ENCODE measurements at places on chromosomes 2 and 18. TPM values are rescaled to one million over a fixed set of nuclear protein-coding genes. Genes with fewer than 3 reads are reported as not detected.

DNA sequence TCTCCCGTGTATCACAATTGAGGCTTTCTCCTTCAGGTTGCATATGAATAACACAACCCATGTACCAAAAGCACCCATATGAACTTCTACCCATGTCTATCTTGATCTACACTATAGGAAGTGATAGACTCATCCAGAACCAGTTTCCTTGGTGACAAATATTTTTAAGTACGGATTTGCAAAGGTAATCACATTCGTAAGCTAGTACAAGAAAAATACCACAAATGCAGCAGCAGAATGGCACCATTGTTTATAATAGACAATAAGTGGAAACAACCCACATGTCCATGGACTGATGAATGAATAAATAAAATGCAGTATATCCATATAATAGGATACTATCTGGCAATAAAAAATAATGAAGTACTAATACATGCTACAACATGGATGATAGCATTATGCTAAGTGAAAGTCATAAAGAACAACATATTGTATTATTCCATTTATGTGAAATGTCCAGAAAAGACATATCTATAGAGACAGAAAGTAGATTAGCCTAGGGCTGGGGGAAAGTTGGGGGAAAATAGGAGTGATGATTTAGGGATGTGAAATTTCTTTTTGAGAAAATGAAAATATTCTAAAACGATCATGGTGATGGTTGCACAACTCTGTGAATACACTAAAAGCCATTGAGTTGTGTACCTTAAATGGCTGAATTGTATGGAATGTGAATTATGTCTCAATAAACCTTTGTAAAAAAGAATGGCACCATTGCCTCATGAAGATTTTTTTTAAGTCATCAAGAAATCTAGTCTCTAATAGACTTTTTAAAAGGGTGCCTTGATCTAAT lies 3.4 kb upstream of the CCDC88A start:
- no peak for DNase-seq

DNA sequence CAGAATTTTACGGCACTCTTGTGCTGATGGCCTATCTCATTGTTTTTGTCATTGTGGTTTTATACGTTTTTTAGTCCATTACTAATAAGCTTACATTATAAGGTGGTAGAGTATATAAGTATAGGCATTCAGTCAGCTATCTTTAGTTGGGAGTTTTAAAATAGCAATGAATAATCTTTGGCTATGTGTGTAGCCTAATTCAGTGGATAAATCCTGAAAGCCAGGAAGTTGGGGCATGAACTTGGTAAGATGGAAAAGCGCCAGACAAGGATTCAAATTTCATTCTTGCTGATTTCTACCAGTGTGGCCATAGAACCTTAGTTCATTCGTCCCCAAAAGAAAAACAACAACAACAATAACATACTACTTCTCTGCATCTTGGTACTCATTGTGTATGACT lies 31.2 kb downstream of the EPC2 start:
- DNase-seq = no peak

DNA sequence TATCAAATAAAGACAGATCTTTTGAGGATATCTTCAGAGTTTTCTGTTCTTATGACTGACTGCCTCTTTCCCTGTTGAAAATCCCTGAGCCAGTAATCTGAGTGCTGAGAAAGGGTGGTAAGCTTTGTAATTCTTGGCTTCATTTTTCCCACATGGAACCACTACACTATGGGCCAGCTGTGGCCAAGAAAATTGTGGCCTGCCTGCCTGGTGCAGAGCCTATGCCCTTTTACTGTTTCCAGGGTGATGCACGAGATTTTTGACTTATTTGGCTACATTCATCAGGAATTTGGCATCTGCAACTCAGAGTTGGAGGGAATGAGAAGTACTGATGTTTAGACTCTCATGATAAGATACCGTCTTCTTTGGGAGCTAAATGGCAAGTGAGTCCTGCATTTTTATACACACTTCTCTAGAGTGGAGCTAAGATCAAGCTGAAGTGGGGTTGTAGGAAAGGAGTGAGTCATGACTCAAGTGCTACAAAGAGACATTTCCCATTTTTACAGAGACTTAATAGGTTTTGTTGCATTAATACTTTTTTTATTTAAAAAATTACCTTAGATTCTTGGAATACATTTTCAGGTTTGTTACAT lies 328.2 kb upstream of the CDH7 start:
- DNase-seq = no peak

The SNED1 gene
- 12.8 TPM for total RNA-seq

The SIX2 gene
- total RNA-seq = 0.14 TPM

GRCh38 chr18:48939205-48940097 lies 11.3 kb downstream of the SMAD7 start:
- DNase-seq = no peak
